ENCODE measurements at places on chromosomes 11 and 22.
A peak's percentile ranks its signal among the peaks of the same experiment; 100 is the strongest.

DNA sequence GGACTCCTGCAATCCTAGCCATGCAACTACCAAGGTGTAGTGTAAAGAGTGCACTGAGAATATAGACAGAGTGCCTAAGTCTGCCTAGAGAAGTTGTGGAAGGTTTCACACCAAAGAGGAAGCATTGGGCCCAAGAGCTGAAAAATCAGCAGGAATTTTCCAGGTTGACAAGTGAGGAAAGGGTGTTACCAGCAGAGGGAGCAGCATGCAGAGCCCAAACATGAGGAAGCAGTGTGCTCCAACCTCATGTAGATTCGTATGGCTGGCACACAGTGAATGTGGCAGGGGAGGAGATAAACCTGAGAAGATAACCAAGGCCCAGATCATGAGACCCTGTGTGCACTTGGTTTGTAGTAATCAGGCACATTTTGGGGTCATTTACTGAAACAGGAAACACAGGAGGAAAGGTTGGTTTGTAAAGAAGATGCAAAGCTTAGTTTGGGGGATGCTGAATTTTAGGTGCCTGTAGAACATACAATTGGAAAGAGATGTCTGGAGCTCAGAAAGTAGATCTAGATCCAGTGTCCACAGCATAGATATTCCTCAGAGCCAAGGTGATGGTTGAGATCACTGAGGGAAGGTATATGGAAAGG lies 1.7 kb downstream of the HPX start:
- peak; percentile 27 for DNase-seq

- DNase-seq, result no peak
These were observed 15.6 kb upstream of the GNAZ start for GRCh38 chr22:23054531-23055257.

GRCh38 chr22:31586137-31586920 lies 75.7 kb downstream of the PISD start:
- no peak for DNase-seq

DNA sequence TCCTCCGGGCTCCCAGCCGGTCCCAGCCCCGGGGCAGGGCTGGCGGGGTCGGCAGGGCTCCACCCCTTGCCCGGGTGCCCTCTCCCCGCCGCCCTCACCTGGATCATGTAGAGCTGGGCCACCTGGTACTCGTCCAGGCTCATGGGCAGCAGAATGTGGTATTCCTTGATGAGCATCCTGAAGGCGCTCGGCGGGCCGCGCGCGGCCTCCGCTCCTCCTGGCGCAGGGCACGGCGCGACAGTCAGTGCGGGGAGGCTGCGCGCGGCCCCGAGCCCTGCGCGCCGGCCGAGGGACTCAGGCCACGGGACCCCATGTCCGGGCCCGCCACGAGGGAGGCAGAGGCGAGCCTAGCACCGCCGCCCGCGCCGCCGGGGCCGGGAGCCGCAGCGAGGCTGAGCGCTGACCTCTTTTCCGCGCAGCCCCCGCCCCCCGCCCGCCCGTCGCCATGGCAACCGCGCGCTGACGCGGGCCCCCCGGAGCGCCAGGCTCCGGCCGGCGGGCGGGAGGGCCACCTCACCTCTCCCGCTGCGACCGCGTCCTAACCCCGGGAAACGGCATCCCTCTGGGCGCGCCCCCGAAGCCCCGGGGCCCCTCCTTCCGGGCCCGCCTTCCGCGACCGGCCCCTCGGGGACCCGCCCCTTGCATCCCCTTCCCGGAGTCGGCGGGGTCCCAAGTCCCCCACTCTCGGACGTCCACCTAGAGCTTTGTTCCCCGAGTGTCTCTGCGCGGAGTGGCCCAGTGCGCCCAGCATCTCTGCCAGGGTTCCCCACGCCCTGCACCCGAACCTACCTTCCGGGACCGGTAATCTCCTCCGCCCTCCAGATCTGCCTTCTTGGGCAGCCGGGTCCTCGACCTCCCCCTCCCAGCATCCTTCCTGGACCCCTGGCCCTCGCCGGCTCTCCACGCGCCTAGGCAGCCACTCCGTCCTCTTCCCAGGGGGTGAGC lies 886 bp downstream of the PITPNM1 start:
- peak; percentile 30 for DNase-seq

GRCh38 chr11:117875382-117876058 lies 938 bp downstream of the FXYD6 start:
- no peak for DNase-seq

- no peak for DNase-seq
These were observed 96.2 kb upstream of the SERPIND1 start for GRCh38 chr22:20677684-20678242.

DNA sequence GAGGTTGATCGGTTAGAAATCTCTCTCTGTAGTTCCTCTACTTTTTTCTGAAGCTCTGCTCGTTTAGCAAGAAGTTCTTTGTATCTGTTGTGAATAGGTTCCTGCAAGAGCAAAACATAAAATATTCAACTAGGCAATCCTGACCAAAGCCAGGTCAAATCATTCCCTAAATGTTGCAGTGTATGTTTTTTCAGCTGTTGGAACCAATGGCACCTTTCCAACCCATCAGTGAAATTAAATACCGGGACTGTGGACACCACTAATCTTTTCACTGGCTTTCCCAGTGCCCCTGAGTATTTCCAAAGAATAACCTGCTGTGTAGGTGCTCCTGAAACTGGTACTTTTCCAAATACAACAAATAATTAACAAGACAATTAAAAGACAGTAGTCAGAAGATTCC lies 45.1 kb downstream of the CEP57 start:
- DNase-seq, result no peak

DNA sequence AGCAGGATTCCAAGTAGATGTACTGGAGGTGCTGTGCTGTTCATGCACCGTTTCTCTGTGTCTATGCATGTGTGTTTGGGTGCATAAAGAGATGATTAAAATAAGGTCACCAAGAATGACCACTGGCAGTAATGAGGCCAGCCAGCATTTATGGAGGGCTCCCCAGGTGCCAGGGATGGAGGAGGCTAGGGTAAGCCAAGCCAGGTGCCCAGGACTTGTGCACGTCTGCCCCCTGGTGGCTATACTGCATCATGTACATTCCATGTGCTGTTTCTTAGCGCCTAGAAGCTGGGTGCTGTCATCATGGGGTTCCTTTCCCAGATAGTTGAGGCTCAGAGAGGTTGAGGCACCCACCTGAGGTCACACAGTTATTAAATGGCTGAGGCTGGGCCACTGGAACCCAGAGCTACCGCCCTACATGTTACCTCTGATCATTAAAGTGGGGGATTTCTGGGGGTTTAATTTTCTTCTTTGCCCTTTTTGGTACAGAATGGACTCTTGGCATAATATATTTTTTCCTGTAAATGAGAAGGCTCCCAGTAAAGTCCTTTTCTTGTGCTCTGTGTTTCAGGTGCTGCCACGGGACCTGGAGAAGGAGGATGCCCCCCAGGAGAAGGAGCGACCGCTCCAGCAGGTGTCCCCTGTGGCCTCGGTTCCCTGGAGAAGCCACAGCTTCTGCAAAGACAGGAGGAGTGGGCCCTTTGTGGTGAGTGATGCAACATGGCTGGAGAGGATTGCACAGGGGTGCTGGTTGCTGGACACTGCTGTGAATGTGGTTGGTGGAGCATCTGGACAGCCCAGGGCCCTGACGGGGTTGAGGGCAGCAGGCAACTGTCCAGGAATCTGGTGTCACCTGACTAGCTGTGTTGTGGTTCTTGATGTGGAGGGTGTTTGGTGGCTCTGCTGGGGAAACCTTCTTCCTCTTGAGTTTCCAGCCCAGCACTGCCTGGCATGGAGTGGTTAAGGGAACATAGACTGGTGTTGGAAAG lies 96.4 kb downstream of the KIAA1671 start:
- peak; percentile 20 for DNase-seq

GRCh38 chr22:32991353-32992101 lies 66.7 kb downstream of the SYN3 start:
- DNase-seq, result no peak

GRCh38 chr11:70018816-70019215 lies 59.3 kb upstream of the ANO1 start:
- no peak for DNase-seq

DNA sequence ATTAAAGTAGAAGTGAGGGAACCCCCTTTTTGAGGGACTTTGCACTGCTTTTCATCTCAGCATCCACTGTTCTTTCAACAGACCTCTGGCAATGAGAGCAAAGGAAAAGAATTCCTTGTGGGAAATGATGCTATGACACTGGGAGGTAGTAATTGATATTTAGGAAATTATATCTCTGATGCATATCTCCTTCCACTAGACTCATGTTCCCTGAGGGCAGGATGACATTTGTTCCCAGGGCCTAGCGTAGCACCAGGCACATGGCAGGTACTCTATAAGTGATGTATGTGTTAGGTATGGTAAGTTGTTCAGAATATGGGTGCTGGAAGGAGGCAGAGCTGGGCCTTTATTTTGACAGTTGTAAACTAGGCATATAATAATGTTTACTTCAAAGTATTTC lies 142.9 kb downstream of the CCDC81 start:
- no peak for DNase-seq

- DNase-seq, result no peak
These were observed 15.1 kb downstream of the MCAT start for GRCh38 chr22:43128116-43128515.

GRCh38 chr11:47270331-47271271 lies 668 bp downstream of the MADD start:
- no peak for DNase-seq

- no peak for DNase-seq
These were observed 39.8 kb upstream of the CARS1 start for GRCh38 chr11:3096909-3097530.

DNA sequence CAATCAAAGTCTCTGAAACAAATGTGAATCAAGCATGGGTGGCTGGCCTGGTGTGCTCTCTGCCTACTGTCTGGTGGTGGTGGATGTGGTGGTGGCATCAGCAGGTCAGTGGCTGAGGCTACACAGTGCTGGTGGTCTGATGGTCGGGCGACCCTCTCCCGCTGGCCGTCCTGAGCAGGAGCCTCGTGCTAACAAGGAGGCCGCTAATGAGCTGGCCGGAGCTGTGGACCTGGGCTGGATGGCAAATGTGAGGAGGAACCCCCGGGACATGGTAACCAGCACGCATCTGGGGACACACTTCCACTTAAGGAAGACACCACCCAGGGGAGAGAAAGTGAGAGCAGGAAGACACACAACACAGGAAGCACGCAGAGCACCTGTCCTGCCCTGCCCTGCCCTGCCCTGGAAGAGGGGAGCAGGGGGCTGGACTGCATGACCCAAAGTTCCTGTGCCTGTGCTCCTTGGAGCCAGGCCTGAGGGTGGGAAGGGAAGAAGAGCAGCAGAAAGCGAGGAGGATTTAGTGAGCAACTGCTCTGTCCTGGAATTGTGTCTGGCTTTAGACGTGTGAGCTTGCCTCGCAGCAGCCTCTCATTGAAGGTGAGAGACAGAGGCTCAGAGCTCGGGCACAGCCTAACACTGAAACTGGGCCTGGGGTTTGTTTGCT lies 23.7 kb downstream of the SLC37A2 start:
- no peak for DNase-seq

GRCh38 chr11:62911137-62912130 lies 9.7 kb downstream of the CHRM1 start:
- DNase-seq, result no peak

- no peak for DNase-seq
These were observed 12.0 kb downstream of the PRMT3 start for GRCh38 chr11:20399498-20399897.

DNA sequence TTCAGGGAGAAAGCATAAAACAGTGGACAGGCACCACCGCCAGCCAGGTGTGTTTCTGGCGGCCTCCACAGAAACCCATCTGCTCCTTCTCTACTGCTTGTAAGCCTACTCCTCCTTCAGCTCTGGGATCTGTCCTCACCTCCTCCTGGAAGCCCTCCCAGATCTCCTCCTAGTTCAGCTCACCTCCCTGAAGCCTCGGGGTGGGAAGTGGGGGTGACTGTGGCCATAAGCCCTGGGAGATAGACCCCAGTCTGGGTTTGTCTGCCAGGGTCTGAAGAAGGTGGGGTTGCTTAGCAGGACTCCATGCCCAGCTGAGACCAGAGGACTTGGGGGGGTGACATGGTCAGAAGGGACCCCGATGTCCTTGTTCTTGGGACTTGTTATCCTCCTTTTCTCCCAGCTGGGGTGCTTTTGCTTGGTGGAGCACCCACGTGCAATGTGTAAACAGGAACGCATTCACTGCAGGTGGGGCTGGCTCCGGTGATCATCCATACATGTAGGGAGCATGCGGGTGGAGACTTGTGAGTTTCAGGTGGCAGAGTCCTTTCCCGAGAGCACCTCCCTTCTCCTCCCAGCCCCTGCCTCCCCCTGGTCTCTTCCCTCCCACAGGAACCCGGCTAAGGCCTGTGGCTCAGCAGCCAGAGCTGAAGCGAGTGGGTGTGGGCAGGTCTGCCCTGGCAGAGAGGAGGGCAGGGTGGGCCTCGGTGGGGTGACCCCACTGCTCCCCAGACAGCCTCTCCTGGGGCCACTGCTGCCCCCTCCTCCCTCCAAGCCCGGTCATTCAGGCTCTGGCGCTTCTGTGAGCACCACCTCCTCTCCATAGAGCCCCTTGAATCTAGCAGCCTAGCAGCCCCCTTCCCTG lies 25.9 kb downstream of the MRGPRG start:
- DNase-seq, result no peak

DNA sequence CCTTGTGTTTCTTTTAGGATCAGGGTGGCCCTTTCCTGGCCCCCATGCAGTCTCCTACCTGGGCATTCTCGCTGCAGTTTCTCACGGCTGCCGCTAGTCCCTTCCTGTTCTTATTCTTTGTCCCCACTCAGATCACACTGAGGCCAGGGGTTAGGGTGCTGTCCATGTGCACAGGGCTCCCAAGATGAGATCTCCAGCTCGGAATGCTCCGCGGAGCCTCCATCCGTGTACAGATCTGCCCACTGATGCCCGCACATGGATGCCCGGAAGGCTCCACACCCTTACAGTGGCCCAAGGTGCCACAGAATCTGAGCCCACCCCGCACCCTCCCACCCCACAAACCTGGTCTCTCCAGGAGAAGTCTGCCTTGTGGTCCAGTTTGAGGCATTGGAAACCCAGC lies 457.3 kb downstream of the TBC1D22A start:
- no peak for DNase-seq
